Activated T-helper 9 cell treated with anti-CD3 and anti-CD28 coated beads, Interleukin-2, amount 50 U/mL, for 16 hours (primary cell): ENCODE measurements at places on chromosomes 5 and 9.

GRCh38 chr9:90046317-90046861 is 441.6 kb downstream of the GADD45G start:
- DNase-seq, result no peak

- DNase-seq, result no peak
These were observed 42.6 kb downstream of the PSIP1 start for GRCh38 chr9:15468145-15468544.

- DNase-seq, result no peak
These were observed 316.0 kb downstream of the PDE4D start for GRCh38 chr5:59577485-59577884.

GRCh38 chr9:124366476-124367220 is 48.6 kb downstream of the PSMB7 start:
- DNase-seq, result no peak
